ENCODE measurements at places on chromosomes 6 and 20.

DNA sequence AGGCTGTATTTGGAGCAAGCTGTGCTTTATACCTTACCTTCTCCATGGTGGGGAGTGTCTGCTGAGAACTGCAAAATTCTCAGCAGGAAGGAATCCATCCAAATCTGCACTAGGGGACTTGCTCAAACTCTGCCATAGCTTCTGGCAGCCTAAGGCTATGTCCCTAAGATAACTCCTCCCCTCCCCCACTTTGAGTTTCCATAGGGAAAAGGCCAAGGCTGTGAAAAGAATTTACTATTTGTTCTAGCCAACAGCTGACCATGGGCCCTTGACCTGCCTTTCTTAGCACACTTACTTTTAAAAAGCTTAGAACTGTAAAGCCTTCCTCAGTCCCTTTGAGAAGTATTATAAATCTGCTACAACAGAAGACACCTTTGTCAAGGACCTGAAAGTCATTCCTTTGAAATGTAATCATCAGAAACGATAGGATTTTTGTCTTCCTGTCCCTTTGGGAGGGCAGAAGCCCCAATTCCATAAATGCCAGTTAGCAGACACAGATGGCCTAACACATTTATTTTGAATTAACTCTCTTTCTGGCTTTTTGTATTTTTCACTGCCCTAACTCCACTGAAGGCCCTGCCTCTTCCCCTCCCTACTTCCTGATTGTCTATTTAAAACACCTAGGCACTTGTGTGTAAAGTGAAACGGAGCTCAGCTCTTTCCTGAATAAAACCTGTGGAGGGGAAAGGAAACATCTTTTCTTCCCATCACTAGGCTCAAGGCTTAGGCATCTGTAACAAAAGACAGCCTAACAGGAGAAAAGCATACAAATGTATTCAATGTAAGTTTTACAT lies 157.1 kb downstream of the AKAP7 start:
- DNase-seq, result no peak

GRCh38 chr6:63839485-63839884 lies 203.9 kb downstream of the PHF3 start:
- peak; percentile 33 for DNase-seq

GRCh38 chr6:131811500-131811899 lies 3.7 kb downstream of the ENPP1 start:
- DNase-seq, result no peak

- peak; percentile 93 for DNase-seq
These were observed 39.1 kb downstream of the ILRUN start for GRCh38 chr6:34657307-34657978.

- DNase-seq, result no peak
These were observed 138.1 kb downstream of the FNDC1 start for GRCh38 chr6:159307246-159307790.

GRCh38 chr20:9506964-9507369 lies 7.4 kb upstream of the LAMP5 start:
- DNase-seq, result no peak

DNA sequence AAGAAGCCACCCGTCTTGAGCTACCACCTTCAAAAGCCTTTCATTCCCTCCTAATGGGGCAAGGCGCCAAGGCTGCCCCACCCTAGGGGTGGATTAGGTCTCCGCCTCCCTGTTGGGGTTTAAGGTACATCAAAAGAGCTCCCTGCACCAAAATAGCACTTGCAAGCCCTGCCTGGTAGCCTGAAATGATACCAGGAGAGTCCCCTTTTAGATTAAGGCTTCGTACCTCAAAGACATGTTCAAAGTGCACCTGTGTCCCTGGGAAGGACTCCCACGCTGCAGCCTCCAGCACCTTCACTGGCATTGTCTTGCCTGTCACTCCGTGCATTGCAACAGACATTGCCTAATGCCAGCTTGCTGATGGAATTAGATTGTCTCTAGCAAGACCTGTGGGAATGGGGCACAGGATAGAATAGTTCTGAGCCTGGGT lies 15.7 kb upstream of the CDKN1A start:
- DNase-seq, result no peak

DNA sequence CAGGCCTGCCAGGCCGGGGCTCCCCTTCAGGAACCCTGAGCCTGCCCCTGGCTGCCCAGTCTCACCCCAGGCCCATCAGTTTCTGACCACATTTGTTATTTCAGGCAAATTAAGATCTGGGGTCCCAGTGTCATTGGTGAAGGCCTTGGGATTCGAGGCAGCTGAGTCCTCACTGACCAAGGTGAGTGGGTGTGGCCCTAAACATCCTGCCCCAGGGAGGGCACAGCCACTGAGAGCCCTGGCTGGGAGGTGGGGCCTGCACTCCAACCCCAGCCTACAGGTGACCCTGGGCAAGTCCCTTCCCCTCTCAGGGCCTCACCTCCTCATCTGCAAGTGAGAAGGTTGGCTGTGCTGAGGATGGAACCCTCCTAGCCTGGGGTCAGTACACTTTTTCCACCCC lies 23.8 kb downstream of the BPIFB1 start:
- DNase-seq, result no peak

GRCh38 chr6:159249128-159249527 lies 79.9 kb downstream of the FNDC1 start:
- no peak for DNase-seq

- peak; percentile 73 for DNase-seq
These were observed 59.8 kb downstream of the MRPL14 start for GRCh38 chr6:44067173-44068139.

GRCh38 chr6:14240411-14241166 lies 123.0 kb downstream of the CD83 start:
- DNase-seq, result no peak

GRCh38 chr6:16947375-16948015 lies 154.4 kb upstream of the STMND1 start:
- peak; percentile 91 for DNase-seq

DNA sequence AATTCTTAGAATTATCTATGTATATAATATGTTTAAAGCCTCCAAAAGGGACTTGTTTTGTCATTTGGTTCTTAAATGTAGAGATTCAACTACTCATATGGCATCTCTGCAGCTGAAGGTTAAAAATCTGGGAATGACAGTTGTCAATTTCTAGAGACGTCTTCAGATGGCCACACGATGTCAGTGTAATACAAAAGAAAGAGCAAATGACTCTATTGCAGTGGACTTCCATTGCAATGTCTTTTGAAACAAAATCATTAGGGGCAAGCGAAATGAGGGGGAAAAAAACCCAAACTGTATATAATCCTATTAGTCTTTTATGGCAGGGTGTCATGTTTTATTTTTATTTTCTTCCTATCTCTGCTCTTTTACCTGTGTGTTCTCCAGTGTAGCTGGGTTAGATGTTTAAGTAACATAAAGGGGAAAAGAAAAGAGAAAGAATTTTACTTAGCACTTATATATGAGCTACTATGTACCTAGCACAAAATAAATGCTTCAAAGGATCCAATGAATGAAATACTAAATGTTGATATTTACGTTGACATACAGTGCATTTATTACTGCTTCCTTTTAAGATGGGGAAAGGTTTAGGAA lies 26.2 kb downstream of the CCN2 start:
- peak; percentile 56 for DNase-seq

DNA sequence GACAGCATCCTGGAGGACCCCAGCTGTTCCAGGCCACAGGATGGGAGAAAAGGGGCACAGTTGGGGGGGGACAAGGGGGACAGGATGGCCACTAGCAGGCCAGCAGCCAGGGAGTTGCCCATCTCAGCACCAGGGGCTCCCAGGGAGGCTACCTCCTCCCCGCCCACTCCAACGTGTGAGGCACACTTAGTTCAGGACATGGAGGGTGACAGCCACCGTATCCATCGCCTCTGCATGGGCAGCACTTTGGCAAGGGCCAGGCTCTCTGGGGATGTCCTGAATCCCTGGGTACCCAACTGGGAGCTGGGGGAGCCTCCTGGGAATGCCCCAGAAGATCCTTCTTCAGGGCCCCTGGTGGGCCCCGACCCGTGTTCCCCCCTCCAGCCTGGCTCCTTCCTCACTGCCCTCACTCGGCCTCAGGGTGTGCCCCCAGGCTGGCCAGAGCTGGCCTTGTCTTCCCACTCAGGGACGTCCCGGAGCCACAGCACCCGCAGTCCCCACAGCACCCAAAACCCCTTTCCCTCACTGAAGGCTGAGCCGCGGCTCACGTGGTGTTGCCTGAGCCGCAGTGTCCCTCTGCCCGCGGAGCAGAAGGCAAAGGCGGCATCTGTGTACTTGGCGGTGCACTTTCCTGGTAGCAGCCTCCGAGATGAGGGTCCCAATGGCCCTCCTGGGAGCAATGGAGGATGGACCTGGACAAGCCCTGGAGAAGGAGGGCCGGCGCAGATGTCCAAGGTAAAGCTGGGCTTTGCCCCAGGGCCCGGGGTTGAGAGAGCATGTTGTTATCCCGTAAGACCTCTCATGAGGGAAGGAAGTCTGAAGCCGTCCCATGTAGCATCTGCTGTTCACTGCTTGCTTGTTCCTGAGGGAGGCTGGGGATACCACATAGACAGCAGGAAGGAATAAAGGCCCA lies 30.7 kb downstream of the ZNF831 start:
- DNase-seq, result no peak

DNA sequence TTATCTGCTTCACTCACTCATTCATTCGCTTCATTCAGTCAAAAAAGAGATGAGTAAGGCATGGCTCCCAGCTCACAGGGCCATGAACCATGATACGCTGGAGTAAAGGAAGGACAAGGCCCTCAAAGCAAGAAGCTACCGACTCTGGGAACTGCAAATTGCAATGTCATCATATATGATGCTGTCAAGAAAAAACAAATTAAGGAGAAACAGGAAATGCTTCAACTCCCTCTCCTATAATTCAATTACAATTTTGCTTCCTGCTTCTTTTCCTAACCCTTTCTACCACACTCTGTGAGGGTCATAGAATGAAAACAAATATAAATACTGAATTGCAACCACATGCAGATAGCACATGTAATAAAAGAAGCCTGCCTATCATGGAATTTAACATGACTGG lies 725.7 kb upstream of the FLRT3 start:
- no peak for DNase-seq

DNA sequence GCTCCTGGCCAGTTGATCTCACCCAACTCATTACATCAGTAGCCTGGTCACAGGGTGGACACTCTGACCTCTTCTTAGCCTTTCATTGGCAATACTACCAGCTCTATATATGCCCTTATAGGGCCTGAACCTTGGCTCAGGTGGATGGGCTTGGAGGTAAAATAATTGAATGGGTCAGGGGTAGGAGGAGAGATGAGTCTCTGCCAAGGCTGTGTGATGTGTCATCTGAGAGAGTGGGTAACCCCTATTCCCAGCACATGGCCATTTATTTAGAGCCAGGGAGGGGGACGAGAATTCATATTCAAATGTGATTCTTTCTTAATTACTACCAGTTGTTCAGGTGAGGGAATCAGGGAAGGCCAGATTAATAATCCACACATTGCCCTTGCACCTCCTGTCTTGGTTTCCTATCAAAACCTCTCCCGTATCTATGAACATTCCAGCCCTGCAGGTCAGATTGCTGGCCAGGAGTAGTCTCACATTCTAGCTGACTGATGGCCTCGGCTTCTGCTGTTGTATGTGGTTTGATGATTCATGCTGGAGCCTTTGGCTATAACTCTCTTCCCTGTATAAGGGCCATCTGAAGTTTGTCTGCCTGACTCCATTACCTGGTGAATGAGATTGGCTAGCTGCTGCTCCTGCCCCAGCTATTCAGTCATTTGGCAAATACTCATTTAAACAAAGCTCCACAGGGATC lies 13.4 kb downstream of the C20orf173 start:
- peak; percentile 70 for DNase-seq

GRCh38 chr6:31575335-31575901 lies at the start of gene TNF:
Gene TNF (plus strand): TSS chr6:31575565. CDS start chr6:31575742, 177 bp downstream.
- peak; percentile 20 for DNase-seq

- no peak for DNase-seq
These were observed 106.6 kb upstream of the SNX9 start for GRCh38 chr6:157716251-157716995.

DNA sequence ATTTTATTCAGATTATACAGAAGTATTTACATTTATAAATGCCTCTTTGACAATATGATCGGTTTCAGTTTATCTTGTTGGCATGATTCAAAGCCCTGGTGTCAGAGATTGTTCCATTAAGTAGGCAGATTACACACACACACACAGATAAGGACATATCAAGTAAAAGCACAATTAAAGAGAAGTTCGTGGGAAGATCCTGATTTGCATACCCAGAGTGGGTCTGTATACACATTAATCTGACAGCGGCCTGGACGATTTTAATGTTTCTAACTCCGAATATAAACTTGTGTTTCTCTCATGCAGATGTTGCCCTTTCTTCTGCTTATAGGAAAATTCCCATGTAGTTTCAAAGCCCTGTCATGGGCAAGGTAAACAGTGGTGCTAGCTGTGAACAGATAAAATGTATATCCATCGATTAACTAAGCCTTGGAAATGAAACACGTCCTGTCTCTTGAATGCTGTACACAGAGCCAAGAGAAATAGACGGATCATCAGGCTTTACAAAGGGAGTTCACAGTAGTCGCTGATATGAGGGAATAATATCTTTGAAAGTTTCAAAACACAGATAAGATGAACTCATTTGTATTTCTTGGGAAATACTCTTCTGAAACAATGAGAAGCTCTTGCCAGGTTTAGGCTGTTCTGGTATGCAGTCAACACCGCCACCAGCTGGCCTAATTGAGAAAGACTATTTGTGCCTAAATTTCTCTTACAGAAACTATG lies 108.2 kb upstream of the GMDS start:
- peak; percentile 75 for DNase-seq

GRCh38 chr6:160156842-160157241 lies 35.2 kb downstream of the SLC22A1 start:
- DNase-seq, result no peak

- DNase-seq, result no peak
These were observed 695.8 kb upstream of the MMS22L start for GRCh38 chr6:97978855-97979271.

GRCh38 chr6:82568290-82568993 lies 204.8 kb downstream of the TPBG start:
- no peak for DNase-seq

DNA sequence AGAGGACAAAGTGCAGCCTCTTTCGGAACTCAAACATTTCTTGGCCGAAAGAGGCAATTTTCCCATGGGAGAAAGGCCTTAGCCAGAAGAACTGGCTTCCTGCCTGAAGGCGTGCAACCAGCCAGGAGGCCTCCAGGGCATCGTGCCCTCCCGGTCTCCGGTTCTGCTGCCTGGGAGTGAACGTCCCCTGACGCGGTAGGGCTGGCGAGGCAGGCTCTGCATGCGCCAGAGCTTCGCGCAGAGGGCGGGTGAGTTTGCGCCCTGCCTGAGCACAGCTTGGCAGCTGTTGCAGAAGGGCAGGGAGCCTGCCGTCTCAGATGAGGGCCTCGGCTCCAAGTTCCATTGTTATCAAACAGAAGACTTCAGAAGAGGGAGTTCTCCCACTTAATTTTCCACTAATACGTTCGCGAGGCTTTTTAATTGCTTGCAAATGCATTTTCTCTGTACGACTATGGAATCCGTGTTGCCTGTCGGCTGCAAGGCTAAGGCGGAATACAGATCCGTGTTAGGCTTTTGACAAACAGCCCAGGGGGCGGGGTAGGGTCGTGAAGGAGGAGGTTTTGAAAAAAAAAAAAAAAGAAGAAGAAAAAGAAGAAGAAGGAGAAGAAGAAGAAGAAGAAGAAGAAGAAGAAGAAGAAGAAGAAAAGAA lies 5.5 kb upstream of the TFAP2D start:
- DNase-seq, result no peak

GRCh38 chr6:106692112-106692818 lies 62.9 kb downstream of the QRSL1 start:
- peak; percentile 25 for DNase-seq

GRCh38 chr6:110116258-110116657 lies 63.2 kb downstream of the WASF1 start:
- DNase-seq, result no peak

GRCh38 chr20:5001174-5002076 lies at the start of gene SLC23A2:
Gene SLC23A2 (minus strand): TSS chr20:5001510. CDS start chr20:4932562, 68,948 bp downstream.
- DNase-seq, result no peak

GRCh38 chr6:11791354-11792107 lies 12.9 kb upstream of the ADTRP start:
- no peak for DNase-seq

All from fibroblast of villous mesenchyme (primary cell).